ENCODE measurements at places on chromosomes 12 and 14.
A peak's percentile ranks its signal among the peaks of the same experiment; 100 is the strongest.

GRCh38 chr14:76012354-76012753 is 26.8 kb downstream of the IFT43 start:
- DNase-seq: no peak

DNA sequence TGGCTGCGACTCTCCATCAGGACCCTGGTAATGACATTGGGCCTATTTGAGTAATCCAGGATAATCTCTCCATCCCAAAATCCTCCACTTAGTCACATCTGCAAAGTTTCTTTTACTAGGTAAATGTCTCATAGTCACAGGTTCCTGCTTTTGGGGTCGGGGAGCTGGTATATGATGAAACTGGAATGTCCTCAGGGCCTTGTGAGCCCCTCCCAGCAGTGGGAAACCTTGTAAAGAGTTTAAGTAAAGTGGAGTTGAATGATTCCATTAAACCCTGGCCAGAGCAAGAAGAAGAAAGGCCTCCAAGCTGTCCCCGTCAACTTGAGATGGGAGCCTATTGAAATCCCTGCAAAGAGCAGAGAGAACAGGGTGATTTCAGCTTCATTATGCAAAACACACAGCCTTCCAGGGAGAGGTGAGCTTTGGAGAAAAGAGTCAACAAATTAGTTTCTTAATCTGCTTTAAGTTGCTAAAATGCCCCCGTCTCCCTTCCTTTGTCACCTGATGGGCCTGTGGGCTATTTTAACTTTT is 12.6 kb downstream of the WSCD2 start:
- no peak for DNase-seq

DNA sequence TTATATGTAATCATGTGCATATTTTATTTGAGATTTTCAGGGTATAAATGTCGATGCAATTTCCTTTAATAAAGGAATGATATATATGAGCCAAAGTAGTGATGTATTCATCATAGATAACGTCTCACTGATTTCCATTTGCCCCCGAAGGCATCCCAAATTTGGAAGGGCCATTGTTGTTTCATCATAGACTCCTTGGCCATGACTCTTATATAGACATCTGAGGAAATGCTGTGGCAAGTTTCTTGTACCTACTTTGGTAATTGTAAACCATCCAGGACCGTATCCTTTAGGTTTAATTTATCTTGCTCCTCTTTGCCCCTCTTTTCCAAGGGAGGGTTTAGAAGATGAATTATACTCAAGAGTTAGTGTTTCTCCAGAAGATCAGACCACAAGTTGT is 84.7 kb downstream of the SAMD4A start:
- DNase-seq: no peak

- peak; percentile 55 for DNase-seq
These were observed 48.8 kb downstream of the SLC38A1 start for GRCh38 chr12:46219877-46220655.

- DNase-seq: no peak
These were observed 176.7 kb downstream of the PTPN11 start for GRCh38 chr12:112595410-112595809.

DNA sequence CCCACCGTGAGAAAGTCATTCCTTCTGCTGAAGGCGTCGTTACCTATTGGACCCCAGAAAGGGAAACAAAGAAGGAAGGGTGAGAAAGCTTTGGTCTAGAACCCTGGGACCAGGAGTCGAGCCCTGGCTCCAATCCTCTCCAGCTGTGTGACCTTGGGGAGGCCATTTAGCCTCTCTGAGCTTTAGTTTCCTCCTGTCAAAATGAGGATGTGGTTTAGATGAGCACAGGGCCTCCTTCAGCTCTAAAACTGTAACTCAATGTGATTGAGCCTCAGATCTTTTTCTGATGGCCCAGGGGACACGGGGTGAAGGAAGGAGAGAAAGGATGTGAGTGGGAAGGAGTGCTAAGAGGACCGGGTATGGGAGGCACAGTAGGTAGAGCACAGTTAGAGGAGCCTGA is 7.7 kb downstream of the JDP2 start:
- no peak for DNase-seq

DNA sequence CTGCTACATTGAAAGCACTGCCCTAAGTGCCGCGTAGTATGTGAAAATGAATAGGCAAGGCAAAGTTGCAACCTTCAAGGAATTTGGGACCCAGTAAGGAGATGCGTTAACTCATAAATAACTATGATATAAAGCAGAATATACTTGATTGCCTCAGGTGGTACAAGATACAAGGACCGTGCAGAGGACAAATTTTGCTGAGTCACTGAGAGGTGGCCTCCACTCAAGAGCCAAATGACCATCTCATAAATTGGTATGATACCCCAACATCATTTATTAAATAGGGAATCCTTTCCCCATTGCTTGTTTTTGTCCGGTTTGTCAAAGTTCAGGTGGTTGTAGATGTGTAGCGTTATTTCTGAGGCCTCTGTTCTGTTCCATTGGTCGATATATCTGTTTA is 35.7 kb downstream of the IGF1 start:
- no peak for DNase-seq

DNA sequence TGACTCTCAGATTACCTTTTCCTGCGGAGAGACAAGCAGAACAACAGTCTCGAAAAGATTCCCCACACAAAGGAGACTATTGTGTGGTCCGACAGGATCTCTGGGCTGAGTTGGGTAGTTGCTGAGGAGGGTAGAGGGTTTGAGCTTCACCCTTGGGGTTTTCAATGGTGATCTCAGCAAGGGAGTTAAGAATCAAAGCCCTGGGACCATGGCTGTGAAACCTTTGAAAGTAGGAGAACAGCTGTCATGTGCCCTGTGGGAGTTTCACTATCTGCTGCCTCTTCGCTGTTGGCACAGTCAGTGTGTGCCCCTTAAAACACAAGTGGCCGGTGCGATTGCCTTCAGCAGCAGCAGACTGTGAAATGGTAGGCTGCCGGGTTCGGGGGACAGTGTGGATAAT is 14.2 kb upstream of the PLEK2 start:
- no peak for DNase-seq
